ENCODE measurements at places on chromosomes 12 and 14.

DNA sequence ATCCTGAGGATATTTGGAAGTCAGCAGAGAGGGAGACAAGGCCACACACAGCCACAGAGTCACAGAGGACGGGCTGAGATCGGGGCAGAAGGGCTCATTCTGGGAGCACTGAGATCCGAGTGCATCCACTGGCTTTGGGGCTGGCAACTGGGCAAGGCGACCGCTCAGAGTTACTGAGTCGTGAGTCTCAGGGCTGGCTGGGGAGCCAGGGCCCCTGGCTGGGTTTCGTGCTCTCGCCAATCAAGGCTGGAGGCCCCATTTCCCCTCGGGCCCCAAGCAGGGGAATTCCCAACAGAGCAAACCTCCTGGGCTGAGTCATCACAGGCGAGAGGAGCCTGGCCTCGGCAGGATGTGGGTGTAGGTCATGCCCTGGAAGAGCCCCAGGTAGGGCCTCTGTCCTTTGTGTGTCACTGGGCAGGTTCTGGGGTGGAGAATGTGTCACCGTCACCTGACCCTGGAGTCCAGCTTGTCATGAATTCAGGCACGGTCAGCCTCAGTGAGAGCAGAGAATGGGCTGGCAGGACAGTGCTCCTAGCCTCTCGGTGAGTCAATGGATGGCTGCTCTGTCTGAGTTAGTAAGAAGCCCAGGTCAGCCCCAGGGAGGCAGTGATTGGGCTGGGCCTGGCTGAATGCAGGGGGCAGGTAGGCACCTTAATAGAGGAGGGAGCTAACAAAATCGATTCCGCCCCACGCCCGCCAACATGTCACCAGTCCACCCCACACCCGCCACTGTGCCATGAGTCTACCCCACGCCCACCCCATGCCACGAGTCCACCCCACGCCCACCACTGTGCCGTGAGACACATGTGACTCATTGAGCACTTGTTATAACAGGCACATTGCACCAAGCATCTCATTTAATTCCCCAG lies 16.9 kb downstream of the ASB2 start:
- peak; percentile 84 for DNase-seq

- DNase-seq = no peak
Measured at GRCh38 chr14:22512106-22512814, 76.8 kb downstream of the DAD1 start.

GRCh38 chr14:91295276-91295845 lies 50.9 kb upstream of the GPR68 start:
- DNase-seq = no peak

GRCh38 chr14:90514015-90514398 lies 117.2 kb downstream of the CALM1 start:
- DNase-seq = peak; percentile 42

- DNase-seq = no peak
Measured at GRCh38 chr12:1552911-1553491, 41.4 kb downstream of the FBXL14 start.

DNA sequence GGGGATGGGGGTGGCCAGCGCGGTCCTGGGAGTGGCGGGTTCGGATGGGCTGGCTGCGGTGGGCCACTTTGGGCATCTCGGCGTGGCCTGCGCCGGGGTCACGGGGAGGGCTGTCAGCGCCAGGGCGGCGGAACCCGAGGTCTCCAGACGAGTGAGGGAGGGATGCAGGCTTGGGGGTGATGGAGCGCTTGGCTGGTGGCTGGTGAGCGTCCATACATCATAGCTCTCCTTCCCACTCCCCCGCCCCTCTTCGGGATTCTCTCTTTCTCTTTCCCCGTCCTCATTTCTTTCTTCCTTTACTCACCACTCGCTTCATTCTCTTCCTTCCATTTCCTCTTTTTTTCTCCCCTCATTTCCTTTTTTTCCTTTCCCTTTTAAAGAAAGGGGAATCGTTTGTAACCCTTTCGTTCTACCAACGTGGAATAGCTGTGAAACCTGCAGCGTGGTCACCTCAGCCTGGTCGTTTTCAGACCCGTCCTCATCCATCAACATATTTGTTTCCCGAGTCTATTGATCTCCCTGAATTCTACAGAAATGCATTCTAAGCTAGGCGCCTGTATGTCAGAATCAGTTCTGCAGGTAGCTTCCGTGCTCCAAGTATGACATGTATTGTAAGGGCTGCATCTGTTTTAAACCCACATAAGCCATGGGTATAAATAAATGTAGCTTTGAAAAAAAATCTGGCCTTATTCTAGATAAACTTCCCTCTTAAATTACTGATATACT lies 260.3 kb upstream of the E2F7 start:
- no peak for DNase-seq

DNA sequence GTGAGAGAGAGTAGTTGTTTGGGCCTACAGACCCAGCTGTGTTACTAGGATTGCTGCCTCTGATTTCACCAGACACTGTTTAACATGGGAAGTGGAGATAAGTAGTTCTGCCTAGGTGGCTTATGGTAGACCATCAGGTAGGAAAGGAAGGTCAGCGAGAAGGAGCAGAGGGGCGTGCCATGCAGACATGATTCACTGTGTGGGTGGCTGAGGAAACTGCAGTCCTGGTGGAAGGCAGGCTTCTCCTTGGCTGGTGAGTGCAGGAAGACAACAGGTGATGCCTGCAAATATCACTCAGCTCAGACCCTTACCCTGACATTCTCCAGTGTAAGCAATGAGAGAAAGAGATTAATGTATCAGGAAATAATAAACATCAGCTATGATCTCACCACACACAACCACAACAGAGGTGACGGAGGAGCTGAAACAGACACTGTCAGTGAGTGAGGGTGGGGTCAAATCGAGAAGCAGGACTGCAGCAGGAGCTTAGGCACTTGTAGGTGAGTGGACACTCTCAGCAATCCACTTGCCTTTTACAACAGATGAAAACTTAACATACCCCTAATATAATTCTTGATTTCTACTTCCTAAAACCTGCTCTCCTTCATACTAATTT lies 2.1 kb upstream of the PRR4 start:
- DNase-seq = no peak

- DNase-seq = no peak
Measured at GRCh38 chr12:64666054-64666914, 56.0 kb downstream of the RASSF3 start.

DNA sequence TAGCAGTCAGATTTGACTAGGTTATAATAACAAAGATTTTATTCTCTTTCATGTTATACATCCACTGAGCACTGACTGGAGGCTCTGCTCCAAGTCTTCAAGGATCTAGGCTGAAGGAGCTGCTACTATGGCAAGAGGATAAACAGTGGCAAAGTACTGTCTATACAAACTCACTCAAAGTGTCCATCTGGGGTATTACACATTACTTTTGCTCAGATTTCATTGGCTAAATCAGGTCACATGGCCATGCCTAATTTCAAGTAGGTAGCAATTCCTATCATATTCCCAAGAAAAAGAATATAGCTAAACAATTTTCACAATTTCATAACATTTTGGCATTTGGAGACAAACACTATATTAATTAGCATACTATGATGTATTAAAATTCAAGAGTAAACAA lies 40.9 kb downstream of the CDK17 start:
- no peak for DNase-seq

DNA sequence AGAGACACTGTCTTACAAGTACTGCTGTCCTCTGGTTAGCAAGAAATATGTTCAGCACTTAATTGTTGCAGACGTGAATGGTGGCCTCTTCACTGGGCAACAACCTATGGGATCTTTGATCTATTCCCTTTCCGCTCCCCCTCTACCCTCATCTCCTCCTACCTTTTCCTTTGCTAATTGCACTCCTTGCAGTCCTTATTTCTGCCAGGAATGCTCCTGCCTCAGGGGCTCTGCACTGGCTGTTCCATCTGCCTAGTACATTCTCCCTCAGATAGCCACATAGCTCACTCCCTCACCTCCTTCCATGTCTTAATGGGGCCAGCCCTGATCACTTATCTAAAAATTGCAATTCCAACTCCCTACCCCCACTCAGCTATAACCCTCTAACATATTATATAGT lies 4.5 kb upstream of the NFYB start:
- DNase-seq = no peak

- DNase-seq = no peak
Measured at GRCh38 chr12:132373901-132374611, 44.7 kb upstream of the GALNT9 start.

GRCh38 chr12:88472248-88472647 lies 108.0 kb downstream of the KITLG start:
- no peak for DNase-seq

DNA sequence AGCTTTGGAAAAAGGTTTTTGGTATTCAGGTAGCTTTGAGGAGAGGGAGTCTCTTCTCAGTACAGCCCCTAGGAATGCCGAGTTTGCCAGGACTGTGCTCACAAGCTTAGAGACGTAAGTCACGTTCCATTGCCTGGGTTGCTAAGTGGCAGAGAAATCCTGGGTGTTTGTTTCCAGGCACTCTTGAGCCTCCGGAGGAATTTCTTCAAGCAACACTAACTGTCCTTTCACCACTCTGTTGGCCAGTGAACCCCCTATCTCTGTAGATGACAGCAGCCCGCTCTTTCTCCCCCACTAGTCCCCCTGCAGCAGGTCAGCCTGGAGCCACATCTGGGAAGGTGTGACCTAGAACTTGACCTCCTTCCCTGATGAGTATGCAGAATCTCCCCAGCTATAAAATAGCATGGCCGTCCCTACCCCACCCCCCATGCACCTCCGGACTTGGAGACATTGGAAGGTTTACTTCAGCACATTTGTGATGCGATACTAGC lies 162.7 kb downstream of the ZFP36L1 start:
- no peak for DNase-seq

- DNase-seq = no peak
Measured at GRCh38 chr14:95261616-95262510, 57.8 kb downstream of the CLMN start.

- DNase-seq = no peak
Measured at GRCh38 chr12:65590318-65590717, 234.0 kb upstream of the HMGA2 start.

DNA sequence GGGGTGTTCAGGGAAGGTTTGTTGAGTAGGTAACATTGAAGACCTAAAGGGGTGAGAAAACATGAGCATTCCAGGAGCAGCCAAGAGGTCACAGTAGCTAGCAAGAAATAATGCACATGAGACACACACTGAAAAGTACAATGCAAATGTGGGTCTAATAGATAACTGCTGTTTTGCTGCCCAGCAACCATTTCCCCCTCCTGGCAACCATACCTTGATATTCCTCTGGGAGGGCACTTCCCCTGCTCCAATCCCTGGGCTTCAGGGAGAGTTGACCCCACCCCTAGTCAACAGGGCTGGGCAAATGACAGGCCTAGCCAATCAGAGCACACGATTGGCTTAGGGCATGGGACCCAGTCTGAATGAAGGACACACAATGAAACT lies 8.5 kb upstream of the ACTN1 start:
- no peak for DNase-seq

GRCh38 chr12:45540661-45541341 lies 188.7 kb upstream of the ARID2 start:
- no peak for DNase-seq
